Parietal lobe (tissue), 2 donors: ENCODE measurements at places on chromosomes 12 and 14. TPM values are rescaled to one million over a fixed set of nuclear protein-coding genes. Genes with fewer than 3 reads are reported as not detected.

The RNASE1 gene
- 7.8 TPM for total RNA-seq

The CNTN1 gene
- 297 TPM for total RNA-seq

The TMPRSS12 gene
- total RNA-seq = not detected

The PTPRB gene
- total RNA-seq = 13.8 TPM

The TOMM20L gene
- total RNA-seq = not detected

The JPH4 gene
- 50.1 TPM for total RNA-seq

The INSM2 gene
- total RNA-seq = not detected

The SLC4A8 gene
- total RNA-seq = 66.7 TPM

The PELI2 gene
- 43.8 TPM for total RNA-seq

The FOXN4 gene
- total RNA-seq = 0.94 TPM

The MYO1A gene
- not detected for total RNA-seq

The TAS2R14 gene
- total RNA-seq = 30.4 TPM

The EIF2B1 gene
- 55.7 TPM for total RNA-seq

The TAS2R50 gene
- total RNA-seq = 26.3 TPM

The CKB gene
- 304 TPM for total RNA-seq

The NINJ2 gene
- 0.63 TPM for total RNA-seq
